ENCODE measurements at places on chromosomes 16 and 17. TPM values are rescaled to one million over a fixed set of nuclear protein-coding genes. Genes with fewer than 3 reads are reported as not detected.

ADAM11 gene
- total RNA-seq: 0.64 TPM

IL21R gene
- 14.4 TPM for total RNA-seq

SLC9A5 gene
- 3.0 TPM for total RNA-seq

HS3ST2 gene
- not detected for total RNA-seq
